ENCODE measurements at places on chromosomes 5 and 9. TPM values are rescaled to one million over a fixed set of nuclear protein-coding genes. Genes with fewer than 3 reads are reported as not detected.
A peak's percentile ranks its signal among the peaks of the same experiment; 100 is the strongest.

DNA sequence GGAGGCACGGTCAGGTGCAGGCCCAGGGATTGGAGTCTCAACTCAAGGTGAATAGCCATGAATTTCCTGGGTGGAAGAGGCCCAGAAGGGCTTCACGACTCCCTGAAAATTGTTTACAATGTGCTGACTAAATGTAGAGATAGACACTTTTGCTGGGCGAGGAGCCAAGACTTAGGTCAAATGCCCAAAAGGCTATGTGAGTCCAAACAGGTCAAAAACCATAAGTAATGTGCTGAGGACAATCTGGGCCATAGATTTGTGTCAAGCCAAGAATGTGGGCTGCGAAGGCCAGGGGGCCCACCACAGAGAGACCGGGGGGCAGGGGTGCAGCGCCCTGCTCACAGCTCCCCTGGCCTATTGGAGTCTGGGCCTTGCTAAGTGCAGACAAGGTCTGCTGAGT is 197.8 kb downstream of the HSPA4 start:
- DNase-seq, result no peak

- DNase-seq, result no peak
Observed at GRCh38 chr9:120983259-120983837, 56.8 kb upstream of the TRAF1 start.

Gene PRXL2C
- 10.0 TPM for total RNA-seq

DNA sequence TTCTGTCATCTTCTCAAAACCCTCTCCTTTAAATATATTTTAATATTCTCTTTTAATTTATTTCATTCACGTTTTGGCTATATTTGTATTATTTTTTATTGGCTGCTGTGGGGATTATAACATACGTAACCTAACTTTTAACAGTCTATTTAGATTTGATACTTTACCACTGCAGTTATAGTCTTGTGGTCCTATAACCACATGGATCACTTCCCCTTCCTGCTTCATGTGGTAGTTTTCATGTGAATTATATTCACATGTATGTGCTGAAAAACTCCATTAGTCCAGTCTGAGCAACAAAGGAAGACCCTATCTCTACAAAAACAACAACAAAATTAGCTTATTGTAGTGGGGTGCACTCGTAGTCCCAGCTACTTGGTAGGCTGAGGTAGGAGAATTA is 34.3 kb downstream of the CENPP start:
- DNase-seq, result no peak

- DNase-seq, result no peak
Observed at GRCh38 chr9:93182572-93182971, 1.4 kb upstream of the WNK2 start.

Gene PRDM9
- total RNA-seq, result not detected

- DNase-seq, result no peak
Observed at GRCh38 chr5:74054641-74055421, 428.8 kb downstream of the ARHGEF28 start.

Gene ACTBL2
- total RNA-seq, result not detected

- DNase-seq, result no peak
Observed at GRCh38 chr5:2044041-2044440, 161.3 kb upstream of the IRX4 start.

DNA sequence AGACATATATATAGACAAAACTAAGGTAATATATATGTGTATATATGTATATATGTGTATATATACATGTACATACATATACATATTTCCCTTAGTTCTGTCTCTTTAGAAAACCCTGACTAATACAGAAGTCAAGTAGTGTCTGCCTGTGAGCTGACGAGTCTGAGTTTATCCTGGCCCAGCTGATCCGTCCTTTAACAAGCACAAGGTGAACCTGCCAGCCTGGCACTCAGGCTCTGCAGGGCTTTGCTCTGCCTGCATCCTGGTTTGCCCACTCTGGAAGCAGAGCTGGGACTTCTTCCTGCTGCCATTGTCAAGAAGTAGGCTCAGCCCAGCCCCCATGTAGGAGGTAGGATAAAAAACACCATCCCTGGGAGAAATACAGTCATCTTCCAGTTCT is 388.0 kb downstream of the ICE1 start:
- no peak for DNase-seq

Gene SPATA9
- total RNA-seq, result not detected

- DNase-seq, result no peak
Observed at GRCh38 chr9:80376180-80376579, 804.4 kb downstream of the TLE4 start.

Gene CCDC187
- total RNA-seq, result not detected

Gene NTMT1
- total RNA-seq, result 59.9 TPM

DNA sequence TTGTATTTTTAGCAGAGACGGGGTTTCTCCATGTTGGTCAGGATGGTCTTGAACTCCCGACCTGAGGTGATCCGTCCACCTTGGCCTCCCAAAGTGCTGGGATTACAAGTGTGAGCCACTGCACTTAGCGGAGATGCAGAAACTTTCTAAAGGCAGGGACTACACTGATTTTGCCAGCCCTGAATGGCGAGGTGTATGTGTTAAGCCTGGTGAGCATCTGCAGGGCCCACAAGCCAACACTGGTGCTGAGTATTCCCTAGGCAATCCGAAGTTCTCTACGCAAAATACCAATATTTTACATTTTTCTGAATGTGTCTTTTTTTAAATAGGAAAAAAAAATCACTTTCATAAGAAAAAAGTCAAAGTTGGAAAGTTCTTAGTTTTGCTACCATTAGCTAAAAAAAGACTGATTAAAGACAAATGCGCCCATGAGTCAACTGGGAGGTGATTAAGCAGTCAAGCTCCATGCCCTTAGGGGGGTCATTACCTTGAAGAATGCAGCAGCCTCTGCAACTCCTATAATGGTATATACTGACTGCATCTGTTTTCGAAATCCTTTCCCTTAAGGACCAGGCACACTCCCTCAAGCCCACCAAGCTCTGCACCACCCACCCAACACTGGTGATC is 502.8 kb downstream of the BNC2 start:
- no peak for DNase-seq

- DNase-seq, result no peak
Observed at GRCh38 chr5:136674178-136674577, 308.8 kb upstream of the TRPC7 start.

Gene CYLC2
- not detected for total RNA-seq

Gene ECSCR
- total RNA-seq, result 4.2 TPM

Gene MUSK
- total RNA-seq, result not detected

- peak; percentile 41 for DNase-seq
Observed at GRCh38 chr5:6849316-6850105, 136.3 kb downstream of the TENT4A start.

Gene INSL4
- not detected for total RNA-seq

Data from activated CD4-positive, alpha-beta memory T cell treated with anti-CD3 and anti-CD28 coated beads for 36 hours (primary cell).